ENCODE measurements at places on chromosomes 11 and 22.

DNA sequence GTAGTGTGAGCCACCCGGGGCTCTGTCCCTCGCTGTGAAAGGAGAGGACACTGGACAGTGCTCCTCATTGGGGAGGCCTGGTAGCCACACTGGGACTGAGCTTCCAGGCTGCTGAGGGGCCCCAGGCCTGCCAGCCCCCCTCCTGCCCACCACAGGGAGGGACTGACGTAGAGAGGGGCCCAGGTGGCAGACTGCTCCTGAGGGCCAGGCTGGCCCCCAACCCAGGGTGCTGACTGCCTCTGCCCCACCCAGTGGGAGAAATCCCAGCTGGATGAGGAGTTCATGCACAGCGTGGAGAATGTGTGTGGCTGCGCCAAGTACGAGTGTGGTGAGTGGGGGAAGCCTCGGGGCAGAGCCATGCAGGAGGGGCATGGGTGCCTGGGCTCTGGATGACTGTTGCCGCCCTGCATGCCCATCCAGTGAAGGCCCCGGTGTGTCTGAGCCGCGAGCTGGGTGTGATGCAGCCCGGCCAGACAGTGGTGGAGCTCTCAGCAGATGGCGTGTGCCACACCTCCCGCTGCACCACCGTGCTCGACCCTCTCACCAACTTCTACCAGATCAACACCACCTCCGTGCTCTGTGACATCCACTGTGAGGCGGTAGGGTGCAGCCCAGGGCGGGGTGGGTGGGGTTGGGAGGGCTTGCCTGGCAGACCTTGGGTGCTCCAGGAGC is 78.7 kb upstream of the MYOD1 start:
- DNase-seq: no peak

GRCh38 chr11:8671651-8672062 is 10.8 kb downstream of the TRIM66 start:
- no peak for DNase-seq

DNA sequence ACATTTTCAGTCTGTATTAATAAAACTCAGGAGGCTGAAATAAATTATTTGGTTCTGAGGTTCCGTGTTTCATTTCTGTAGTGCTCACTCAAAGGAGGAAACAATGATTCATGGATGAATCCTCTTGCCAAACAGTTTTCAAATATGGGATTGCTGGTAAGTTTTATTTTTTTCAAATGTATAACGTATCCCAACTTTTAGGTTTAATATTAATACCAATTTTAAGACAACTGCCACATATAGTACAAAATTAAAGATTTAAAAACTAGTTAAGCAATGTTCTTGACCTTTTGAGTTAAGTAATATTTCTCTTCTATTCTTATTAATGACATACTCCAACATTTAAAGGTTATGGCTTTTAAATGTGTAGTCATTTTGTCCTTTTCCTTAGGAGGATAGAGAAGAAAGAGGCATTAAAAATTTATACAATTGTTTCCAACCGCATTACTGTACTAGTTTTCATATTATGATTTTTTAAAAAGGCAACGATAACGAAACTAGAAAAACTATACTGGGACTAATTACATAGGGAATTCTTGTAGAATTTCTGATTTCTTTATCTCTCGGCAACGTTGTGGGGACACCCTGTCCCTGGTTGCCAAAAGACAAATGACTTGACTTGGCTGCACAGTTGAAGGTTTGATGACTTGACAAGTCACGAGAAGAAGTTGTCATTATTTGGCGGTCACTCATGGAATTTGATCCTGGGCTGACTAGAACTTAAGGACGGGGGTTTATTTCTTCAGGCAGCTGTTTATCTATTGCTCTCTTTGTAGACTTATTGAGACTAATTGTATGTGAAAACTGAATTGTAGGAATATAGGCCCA is 69.1 kb upstream of the ADSL start:
- no peak for DNase-seq

- DNase-seq: no peak
Observed at GRCh38 chr11:122785031-122785541, 53.2 kb upstream of the CRTAM start.

Data from stimulated activated CD8-positive, alpha-beta memory T cell treated with anti-CD3 and anti-CD28 coated beads, Interleukin-12 subunit alpha, Interleukin-12 subunit beta, amount 100 ng/mL, for 4 hours (primary cell).